ENCODE measurements at places on chromosomes 12 and 14. TPM values are rescaled to one million over a fixed set of nuclear protein-coding genes. Genes with fewer than 3 reads are reported as not detected.

- DNase-seq, result no peak
Measured at GRCh38 chr14:71604231-71604630, 328.0 kb upstream of the RGS6 start.

- DNase-seq, result no peak
Measured at GRCh38 chr12:62891805-62892549, 43.0 kb downstream of the PPM1H start.

DNA sequence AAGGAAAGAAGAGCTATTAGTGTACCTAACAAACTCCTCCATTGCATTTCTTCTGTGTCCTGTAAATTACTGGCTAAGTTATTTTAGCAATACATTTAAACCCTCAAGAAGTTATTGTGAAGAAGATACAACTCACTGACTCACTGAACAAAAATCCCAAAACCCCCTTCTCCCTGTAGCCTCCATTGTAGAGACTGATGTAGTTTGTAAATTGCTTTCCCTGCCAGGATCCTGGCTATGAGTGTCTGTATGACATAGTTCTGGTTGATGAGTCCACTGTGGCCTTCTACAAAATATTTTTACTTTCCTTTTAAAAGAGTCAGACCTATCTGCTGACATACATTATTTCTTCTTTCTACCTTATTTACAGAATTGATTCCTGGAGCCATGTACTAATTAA lies 155.6 kb downstream of the SLC6A15 start:
- no peak for DNase-seq

Gene SYT1
- polyA plus RNA-seq, result 1.1 TPM

GRCh38 chr14:99537399-99537798 lies 56.2 kb downstream of the CCNK start:
- DNase-seq, result no peak

All from testis (tissue), 5 donors.